Activated CD4-positive, alpha-beta T cell treated with anti-CD3 and anti-CD28 coated beads, Interleukin-2, amount 10 ng/mL, durations not matched to agents 24 days and 14 days (primary cell): ENCODE measurements at places on chromosomes 1 and 21. TPM values are rescaled to one million over a fixed set of nuclear protein-coding genes. Genes with fewer than 3 reads are reported as not detected.

- no peaks in the 10 kb centered on the region for H3K27me3 ChIP-seq
- DNase-seq = no peak
- peaks cover 12% of the 10 kb centered on the region for H3K36me3 ChIP-seq
- H3K4me3 ChIP-seq = no peak overlapping the region
- no peak overlapping the region for H3K27ac ChIP-seq
Observed at GRCh38 chr1:94479682-94480081, 61.5 kb downstream of the ABCD3 start.

- DNase-seq = no peak
- H3K27ac ChIP-seq = no peak overlapping the region
- H3K36me3 ChIP-seq = no peaks in the 10 kb centered on the region
Observed at GRCh38 chr1:198106011-198106410, 50.8 kb upstream of the NEK7 start.

DNA sequence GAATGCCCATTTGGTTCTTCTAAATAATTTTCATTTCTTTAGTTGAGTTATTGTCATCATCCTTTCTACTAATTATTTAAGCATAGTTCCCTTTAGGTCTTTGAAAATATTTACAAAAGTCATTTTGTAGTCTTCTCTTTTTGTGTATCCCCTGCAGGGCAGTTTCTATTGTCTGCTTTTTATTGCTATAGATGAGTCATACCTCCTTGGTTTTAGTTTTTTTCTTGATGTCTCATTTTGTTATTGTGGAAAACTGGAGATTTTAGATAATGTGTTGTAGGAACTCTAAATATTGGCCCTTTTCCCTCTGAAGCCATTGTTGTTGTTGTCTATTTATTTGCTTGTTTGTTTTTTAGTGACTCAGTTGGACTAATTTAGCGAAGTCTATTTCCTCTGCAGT is 387.9 kb downstream of the NUF2 start:
- H3K27ac ChIP-seq = no peak overlapping the region
- no peaks in the 10 kb centered on the region for H3K27me3 ChIP-seq
- H3K4me1 ChIP-seq = no peaks in the 10 kb centered on the region
- no peak for DNase-seq
- no peaks in the 10 kb centered on the region for H3K36me3 ChIP-seq

DNA sequence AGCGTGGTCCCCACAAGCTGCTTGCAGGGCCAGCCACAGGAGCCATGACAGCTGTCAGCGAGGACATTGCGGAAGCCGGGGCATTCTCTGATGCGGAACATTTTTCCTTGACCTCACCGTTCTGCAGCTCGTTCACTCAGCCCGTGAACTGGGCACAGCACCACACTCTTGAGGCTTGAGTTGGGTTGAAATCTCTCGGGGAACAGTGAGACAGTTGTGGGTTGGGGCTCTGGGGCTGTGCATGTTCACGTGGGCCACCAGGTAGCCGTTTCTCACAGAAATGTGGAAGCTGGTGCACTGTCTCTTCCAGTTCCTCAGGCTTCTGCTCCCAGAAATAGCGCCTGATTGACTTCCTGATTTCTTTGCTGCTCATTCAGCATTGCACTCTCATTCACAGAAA is 69.8 kb downstream of the SPSB1 start:
- H3K27ac ChIP-seq = no peak overlapping the region
- H3K4me3 ChIP-seq = no peak overlapping the region
- H3K27me3 ChIP-seq = no peaks in the 10 kb centered on the region
- H3K4me1 ChIP-seq = no peaks in the 10 kb centered on the region
- peaks cover under 1% of the 10 kb centered on the region for H3K36me3 ChIP-seq
- DNase-seq = no peak

Gene SLC5A9
- total RNA-seq = not detected in 2 replicates

Gene SPRR1B
- total RNA-seq = not detected in 2 replicates
